ENCODE measurements at places on chromosomes 1 and 21. TPM values are rescaled to one million over a fixed set of nuclear protein-coding genes. Genes with fewer than 3 reads are reported as not detected.

Gene FABP3
- not detected for total RNA-seq

Gene VPS72
- 12.1 TPM for total RNA-seq

Gene SYT14
- not detected for total RNA-seq

Gene NECTIN4
- total RNA-seq = not detected

DNA sequence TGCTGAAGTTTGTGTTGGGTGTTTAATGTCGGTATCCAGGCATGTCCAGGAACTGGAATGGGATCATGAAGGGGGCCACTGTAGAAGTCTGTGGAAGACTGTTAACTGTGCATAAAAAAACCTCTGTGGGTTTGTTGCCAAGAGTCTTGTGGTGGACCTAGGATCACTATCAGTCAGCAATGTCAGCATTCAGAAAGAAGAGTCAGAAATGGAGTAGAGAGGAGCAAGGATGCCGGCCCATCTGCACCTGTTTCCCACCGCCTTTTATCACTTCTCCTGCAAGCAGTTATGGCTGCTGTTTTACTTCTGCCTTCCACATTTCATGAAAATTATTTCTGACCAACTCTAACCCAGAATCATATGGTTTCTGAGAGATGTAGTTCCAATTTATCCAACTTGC lies 36.7 kb downstream of the CLCA4 start:
- no peak for DNase-seq

DNA sequence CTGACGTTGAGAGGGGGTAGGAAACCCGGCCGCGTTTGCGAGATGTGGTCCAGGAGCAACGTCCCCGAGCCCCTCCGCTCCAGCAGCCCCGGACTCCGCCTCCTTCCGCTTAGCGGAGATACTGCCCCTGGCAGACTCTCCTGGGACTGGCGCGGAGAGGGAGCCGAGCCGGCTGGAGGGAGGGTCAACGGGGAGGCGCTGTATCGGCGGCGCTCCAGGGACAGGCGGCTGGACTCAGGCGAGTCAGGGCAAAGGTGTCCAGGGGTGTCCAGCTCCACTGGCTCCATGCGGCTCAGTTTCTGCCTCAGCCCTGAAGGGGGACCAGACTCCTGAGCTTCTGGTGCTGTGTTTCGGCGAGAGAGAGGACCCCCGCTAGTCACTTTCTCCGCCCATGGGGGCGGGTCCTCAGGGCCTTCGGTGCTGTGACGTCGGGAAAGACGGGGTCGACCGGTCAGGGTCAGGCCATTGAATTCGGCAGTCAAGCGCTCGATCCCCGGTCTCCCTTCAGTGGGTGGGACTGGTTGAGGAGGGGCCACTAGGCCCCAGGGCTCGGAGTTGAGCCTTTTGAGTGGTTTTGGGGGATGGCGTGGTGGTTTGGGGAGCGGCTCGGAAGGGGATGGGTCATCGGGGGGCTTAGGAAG lies 2.8 kb upstream of the LIX1L start:
- peak; percentile 46 for DNase-seq

DNA sequence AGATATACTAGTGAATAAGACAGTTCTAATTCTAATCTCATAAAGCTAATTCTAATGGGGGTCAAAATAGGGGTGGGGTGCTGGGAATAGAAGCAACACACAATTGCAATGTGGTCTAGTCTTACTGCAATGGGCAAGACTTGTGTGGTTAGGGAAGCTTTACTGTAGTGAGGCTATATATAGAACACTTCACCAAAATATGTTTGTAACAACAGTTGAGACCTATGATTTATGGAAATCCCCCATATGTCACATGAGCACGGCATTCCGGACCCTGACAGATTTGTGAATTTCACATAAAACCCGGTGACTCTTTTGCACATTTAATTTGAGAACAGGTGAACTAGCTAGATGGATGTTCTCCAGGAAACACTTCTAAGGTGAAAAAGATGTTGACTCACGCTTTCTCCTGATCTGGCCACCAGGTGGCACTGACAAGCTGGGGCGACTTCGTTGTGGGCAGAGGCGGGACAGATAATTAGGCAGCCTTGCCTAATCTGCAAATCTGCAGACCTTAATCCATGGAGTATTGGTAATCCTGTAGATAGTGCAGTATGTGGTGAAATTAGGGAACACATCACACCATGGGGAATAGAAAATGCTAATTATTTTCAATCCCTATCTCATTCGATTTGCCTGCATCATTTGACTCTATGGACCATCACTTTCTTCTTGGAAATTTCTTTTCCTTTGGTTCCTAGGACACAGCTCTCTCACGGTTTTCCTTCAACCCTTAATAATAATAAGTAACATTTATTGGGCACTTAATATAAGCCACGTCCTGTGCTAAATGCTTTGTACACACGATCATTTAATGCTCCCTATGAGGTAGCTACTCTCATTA lies 37.7 kb downstream of the KIAA0040 start:
- DNase-seq = peak; percentile 67

DNA sequence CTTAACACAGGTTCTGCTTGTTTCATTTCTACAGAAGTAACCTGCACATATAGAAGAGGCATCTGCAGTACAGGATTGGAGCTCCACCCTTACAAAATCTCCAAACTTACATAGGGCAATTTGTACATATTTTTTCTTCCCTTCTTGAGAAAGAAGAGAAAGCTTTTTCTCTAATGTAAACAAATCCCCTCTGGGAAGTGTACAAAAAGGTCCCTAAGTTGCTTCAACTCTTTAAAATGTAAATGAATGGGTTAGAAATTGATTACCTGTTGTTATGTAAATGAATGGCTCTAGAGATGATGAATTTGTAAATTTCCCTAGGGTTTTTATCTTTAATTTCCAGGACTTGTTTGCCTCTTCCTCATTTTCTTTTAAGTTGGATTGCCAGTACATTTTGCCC lies 1183.7 kb downstream of the MRPL39 start:
- DNase-seq = no peak

DNA sequence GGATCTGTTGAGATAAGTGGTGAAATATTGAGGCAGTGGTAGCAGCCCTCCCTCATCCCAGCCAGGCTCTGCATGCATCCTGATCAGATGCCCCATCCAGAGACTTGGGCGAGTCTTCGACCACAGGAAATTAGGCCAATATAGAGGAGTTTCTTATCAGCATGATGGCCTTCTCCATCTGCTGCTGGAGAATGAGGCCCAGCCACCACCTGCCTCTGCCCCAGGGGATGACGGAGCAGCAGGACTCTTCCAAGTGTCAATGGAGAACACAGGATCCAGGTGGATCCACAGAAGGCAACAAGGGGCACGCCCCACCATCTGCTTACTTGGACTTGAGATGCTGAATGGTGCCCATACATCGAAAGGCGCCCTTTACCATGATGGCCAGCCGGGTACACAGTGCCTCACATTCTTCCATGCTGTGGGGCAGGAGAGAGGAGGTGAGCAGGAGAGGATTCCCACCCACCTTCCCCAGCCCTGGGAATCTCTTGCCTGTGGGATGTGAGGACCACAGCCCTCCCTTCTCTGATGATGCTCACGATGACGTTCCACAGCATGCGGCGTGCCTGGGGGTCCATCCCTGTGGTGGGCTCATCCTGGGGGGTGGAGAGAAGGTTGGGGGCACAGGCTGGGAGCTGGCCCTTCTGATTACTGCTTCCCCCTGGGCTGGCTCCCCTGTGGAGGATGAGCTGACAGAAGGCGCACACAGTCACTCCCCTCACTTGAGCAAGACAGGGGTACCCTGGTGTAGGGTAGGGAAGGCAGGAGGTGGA lies 91.5 kb upstream of the GCLM start:
- DNase-seq = no peak

- DNase-seq = no peak
Observed at GRCh38 chr21:35649186-35649585, 411.1 kb downstream of the SETD4 start.

- DNase-seq = no peak
Observed at GRCh38 chr1:113732802-113733201, 26.5 kb downstream of the PHTF1 start.

All from CD8-positive, alpha-beta T cell (primary cell).